ENCODE measurements at places on chromosomes 5 and 9.
A peak's percentile ranks its signal among the peaks of the same experiment; 100 is the strongest.

DNA sequence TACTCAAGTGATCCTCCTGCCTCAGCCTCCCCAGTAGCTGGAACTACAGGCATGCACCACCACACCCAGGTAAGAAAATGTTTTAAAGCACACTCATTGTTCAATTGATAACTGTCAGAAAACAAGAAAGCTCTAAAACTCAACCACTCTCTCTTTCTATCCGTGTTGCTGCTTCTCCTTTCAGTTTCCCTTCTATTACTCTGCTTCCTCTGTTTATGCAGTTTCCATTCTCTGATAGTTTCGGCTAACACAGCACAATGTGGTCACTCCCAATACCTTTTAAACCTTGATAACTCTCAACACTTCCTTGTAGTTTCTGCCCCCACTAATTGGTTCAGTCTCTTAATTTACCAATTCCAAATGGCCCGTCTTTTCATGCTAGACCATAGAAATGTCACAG lies 59.2 kb upstream of the NR4A3 start:
- DNase-seq, result no peak

- DNase-seq, result no peak
These were observed 32.3 kb downstream of the GALNT12 start for GRCh38 chr9:98839724-98840123.

DNA sequence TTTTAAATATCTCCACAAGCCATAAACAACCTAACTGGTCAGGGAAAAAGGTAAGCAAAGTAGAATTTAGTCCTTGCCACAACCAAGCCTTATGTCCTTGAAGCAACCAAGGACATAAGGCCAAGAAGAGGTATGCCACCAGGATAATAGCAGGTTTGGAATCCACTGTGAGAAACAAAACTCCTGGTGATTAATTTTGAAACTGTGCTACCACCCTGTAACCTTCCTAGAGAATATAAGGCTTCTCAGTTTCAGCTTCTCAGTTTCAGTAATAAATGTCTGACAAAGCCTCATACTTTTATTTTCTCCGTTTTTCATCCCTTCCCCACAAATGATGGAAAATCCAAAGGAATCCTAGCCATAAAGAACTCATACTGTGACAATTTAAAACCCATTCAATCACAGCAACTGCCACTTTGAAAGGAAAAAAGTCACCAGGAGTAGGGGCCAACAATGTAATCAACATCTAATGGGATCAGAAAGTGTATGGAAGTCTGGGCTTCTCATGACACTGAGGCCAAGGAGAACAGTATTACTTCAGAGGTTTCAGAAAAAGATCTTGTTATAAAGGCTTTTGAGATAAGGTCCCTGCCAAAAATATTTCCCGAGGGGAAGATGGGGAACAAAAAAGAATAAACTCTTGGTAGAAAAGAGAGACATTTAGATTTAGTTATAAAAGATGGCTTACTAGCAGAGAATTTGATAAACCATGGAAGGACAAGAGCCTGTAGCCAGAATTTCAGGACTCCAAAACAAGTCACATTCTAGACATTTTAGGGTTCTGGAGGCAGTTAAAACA lies 189.2 kb downstream of the TSSK1B start:
- DNase-seq, result no peak

GRCh38 chr9:11149065-11149464 lies 536.3 kb upstream of the PTPRD start:
- no peak for DNase-seq

DNA sequence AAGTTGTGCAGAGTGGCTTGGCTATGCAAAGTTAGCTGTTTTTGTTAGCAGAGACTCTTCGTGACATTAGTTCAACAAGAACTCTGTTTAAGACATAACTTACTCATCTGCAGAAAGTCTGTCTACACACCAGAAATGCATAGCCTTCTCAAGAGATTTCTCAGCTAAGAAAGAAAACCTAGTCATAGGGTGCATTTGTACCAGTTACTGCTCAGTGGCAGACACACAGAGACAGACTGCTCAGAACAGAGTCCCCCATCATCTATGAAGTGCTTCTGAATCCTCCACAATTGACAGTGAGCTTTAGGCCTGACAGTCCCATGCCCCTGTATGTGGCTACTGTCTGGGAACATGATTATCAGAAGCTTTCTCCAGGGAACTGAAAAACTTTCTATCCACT lies 56.1 kb upstream of the IFNK start:
- DNase-seq, result no peak

GRCh38 chr5:132007399-132008162 lies 3.9 kb downstream of the ACSL6 start:
- DNase-seq, result peak; percentile 29

DNA sequence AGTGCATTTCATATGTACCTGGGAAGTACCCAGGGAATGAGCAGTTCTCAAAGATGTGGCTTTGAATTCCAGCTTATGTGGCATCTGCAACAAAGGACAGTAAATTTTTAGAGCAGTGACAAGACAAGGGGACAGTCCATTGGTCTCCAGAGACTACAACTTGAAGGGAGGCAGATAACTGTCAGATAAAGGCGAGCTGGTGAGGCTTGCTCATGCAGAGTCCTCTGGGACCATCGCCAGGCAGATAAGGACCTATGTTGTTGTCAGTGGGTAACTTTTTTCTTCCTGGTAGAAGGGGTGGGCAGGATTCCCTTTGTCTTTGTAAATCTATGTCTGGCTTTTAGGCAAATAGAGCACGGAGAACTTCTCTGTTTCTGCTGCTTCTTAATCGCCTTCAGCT lies 120.2 kb downstream of the ICE1 start:
- no peak for DNase-seq

GRCh38 chr9:125655066-125655633 lies 51.9 kb downstream of the MAPKAP1 start:
- no peak for DNase-seq

DNA sequence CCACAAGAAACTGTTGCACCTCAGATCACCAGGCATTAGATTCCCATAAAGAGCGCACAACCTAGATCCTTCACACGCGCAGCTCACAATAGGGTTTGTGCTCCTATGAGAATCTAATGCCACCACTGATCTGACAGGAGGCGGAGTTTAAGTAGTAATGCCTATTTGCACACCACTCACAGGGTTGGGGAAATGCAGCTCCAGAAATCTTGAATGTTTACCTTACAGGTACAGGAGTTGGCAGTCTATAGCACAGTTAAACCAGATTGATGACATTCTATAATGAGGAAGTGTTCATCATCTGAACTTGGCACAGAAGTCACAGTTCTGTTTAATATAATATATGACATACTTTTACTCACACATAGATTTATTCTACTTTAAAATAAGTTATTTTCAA lies 732.2 kb upstream of the ZNF608 start:
- DNase-seq, result no peak

- DNase-seq, result peak; percentile 39
These were observed 415.0 kb downstream of the ARHGEF28 start for GRCh38 chr5:74040811-74041491.

GRCh38 chr9:78144008-78144381 lies 91.9 kb upstream of the CEP78 start:
- no peak for DNase-seq

DNA sequence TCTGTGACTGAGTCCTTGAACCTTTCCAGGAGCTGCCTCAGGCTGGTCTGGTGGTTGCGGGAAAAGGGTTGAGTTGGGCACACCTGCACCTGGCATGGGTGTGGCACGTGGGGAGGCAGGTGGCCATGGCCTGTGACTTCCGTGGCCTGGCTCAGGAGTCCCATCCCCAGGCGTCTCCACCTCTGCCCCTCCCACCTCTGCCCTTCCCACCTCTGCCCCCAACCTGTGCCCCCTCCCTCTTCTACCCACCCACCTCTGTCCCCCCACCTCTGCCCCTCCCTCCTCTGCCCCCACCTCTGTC lies 1.9 kb upstream of the QRFP start:
- no peak for DNase-seq

- DNase-seq, result no peak
These were observed 58.1 kb downstream of the HAPLN1 start for GRCh38 chr5:83662558-83662957.

- DNase-seq, result no peak
These were observed 281.0 kb upstream of the TNC start for GRCh38 chr9:115398996-115399395.

GRCh38 chr9:4506490-4506889 lies 16.2 kb downstream of the SLC1A1 start:
- DNase-seq, result no peak

DNA sequence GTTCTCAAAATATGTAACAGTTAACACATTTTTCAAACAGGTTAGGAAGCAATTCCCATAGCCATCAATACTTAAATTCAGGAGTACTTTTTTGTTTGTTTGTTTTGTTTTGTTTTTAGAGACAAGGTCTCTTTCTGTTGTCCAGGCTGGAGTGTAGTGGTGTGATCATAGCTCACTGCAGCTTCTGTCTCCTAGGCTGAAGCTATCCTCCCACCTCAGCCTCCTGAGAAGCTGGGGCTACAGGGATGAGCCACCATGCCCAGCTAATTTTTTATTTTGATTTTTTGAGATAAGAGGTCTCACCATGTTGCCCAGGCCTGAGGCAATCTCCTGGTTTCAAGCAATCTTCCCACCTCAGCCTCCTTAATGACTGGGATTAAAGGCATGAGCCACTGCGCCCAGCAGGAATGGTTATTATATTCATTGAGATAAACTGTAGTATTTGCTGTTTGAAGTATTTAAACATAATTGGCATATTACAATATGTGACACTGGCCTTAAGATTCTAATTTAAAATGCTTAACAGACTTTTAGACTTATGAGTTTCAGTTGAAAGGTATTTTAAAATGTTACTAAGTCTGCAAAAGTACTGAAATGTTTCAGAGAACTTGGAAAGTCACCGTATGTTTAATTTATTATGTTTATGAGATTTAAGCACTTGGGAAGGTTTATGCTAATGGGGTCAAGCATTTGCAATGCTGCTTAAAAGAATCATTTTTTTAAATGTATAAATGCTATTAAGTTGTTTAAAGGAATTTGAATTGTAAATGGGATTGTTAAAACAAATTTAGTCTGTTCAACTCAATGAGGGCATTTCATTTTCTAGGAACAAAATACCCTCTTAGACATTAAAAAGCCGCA lies 17.0 kb downstream of the UTP15 start:
- DNase-seq, result no peak

GRCh38 chr9:72817413-72817812 lies 135.4 kb downstream of the ALDH1A1 start:
- DNase-seq, result no peak

GRCh38 chr5:92070786-92071185 lies 687.7 kb upstream of the ARRDC3 start:
- DNase-seq, result no peak

GRCh38 chr5:150851039-150851438 lies 4.7 kb downstream of the IRGM start:
- DNase-seq, result no peak

- no peak for DNase-seq
These were observed 73.1 kb downstream of the STK10 start for GRCh38 chr5:172114875-172115422.

- no peak for DNase-seq
These were observed 4.8 kb upstream of the RFESD start for GRCh38 chr5:95641741-95642220.

DNA sequence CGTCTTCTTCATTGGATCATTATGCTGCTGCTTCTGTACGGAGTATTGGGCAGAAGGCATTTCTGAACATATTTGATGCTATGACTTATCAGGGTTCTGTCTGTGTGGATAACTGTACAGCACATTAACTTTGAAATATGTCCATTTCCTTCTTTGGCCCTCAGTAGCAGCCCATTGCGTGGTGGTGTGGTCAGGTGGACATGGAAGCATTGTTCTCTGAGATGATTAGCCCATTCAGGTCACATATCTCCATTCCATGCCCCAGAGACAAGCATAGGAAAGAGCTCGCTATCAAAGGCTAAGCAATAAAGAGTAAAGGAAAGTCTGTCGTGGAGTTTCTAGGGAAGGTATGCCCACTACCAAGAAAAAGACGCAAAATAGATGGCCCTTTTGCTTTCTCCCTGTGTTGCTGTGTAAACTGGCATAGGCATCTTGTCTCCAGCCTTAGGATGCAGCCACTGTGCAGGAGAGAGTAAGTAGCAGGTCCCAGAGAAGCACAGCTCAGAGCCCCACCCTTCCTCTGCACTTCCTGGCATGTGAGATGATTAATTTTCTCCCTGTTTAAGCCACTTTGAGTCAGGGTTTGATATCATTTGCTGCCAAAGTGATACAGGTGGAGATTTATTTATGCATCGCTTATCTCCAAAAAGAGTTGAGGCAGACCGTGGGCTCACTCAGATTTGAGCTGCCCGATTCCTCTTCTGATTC lies 221.9 kb downstream of the PDZD2 start:
- no peak for DNase-seq

DNA sequence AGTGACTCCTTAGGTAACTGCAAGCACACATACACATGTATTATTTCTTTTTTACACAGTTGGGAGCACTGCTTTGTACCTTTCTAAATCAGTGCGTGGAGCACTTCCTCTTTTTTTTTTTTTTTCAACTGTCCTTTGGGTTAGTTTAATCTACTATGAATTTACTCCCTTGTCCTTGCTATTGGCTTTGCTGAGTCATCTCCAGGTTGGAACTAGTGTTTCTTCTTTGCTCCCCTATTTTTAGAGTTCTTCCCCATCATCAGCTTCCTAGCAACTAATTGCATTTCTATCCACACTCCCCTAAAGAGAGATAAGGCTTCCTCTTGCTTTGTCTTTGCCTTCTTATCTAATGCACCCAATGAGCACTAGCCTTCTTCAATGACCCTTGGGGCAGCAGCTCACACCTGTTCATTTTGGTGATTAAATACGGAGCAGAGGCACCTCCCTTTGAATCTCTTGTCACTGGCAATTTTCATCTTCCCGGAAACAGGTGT lies 24.3 kb downstream of the S100Z start:
- DNase-seq, result no peak

DNA sequence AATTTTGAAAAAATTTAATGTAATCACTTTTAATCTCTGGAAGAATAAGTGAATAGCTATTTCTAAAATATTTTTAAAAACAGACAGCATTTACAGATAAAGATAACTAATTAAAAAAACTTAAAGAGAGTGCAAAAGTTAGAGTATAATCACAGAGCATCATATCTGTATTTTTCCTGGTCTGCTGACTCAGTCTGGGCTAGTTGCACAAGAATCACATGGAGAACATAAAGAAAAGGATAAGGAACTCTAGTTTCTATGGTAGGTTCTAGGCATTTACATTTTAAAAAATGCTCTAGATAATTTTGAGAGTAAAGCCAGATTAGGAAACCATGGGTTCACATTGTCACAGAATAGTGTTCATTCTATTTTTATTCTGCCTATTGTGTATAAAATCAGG lies 347.4 kb downstream of the PSAT1 start:
- no peak for DNase-seq

All from ovary (tissue), 10 donors.